ENCODE measurements at places on chromosomes 11 and 22.
A peak's percentile ranks its signal among the peaks of the same experiment; 100 is the strongest.

GRCh38 chr22:50526834-50527801 lies 1.7 kb upstream of the SCO2 start:
- peak; percentile 47 for DNase-seq

- no peak for DNase-seq
Measured at GRCh38 chr22:29265929-29266328, 1.9 kb downstream of the RHBDD3 start.

GRCh38 chr11:56151376-56151775 lies 8.7 kb downstream of the OR8K5 start:
- no peak for DNase-seq

- DNase-seq, result no peak
Measured at GRCh38 chr11:11519184-11519583, 102.6 kb downstream of the GALNT18 start.
